ENCODE measurements at places on chromosomes 13 and 19.

DNA sequence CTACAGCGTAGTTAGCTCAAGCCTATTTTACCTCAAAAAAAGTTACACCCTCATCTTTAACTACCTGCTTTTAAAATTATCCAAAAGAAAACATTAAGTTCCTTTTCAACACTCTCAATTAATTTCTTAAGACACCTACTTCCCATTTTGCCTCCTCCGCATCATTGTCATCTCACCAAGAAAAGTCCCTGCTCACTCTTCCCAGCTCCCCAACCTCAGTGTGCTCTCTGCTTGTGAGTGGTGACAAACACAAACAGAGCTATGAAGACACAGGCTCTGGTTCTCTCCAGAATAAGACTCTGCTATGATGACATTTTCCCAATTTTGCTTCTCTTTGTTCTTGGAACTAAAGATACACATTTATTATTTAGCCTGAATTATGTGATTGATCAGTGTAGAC is 385.1 kb upstream of the HTR2A start:
- no peak for DNase-seq

GRCh38 chr19:40266119-40266518 is 19.0 kb downstream of the AKT2 start:
- no peak for DNase-seq

GRCh38 chr19:13163609-13164342 is 13.6 kb downstream of the IER2 start:
- DNase-seq: peak; percentile 67

DNA sequence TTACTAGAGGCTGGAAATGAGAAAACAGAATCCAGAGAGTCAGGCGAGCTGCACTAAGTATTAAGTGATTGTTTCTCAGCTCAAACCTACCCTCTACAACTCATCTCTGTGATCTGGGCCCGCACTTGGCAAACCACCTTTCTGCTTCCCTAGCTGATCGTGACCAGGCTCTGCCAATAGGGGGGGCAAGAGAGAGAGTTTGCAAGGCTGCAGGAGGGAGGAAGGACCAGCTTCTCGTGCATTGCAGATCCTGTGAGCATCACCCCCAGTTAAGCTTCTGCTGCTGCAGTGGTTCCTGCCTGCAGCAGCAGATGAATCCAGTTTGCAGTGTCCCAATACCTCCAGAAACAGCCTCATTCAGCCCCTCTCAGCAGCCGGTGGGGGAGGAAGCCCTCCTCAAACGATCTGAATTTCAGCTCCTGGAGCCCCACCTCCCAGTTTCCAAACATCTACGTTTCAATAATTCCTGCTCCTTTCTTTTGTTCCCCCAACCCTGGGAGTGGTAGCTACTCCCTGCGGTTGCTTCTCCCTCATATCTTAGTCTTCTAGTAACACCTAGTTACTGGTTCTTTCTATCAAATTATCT is 20.0 kb downstream of the XRCC1 start:
- peak; percentile 85 for DNase-seq

GRCh38 chr19:13078381-13078780 is 24.3 kb downstream of the LYL1 start:
- no peak for DNase-seq

GRCh38 chr13:83085186-83085900 is 796.9 kb downstream of the SLITRK1 start:
- DNase-seq: no peak

DNA sequence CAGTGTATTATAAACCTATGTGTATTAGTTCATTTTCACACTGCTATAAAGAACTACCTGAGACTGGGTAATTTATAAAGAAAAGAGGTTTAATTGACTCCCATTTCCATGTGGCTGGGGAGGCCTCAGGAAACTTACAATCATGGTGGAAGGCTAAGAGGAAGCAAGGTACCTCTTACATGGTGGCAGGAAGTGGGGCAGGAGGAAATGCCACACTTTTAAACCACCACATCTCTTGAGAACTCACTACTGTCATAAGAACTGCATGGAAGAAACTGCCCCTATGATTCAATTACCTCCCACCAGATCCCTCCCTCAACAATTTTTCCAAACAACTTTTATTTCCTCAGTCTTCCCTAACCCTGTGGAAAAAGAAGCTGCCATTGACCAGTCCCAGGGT is 14.5 kb upstream of the TPP2 start:
- DNase-seq: no peak

GRCh38 chr13:59099182-59099974 is 1064.3 kb downstream of the DIAPH3 start:
- DNase-seq: no peak

DNA sequence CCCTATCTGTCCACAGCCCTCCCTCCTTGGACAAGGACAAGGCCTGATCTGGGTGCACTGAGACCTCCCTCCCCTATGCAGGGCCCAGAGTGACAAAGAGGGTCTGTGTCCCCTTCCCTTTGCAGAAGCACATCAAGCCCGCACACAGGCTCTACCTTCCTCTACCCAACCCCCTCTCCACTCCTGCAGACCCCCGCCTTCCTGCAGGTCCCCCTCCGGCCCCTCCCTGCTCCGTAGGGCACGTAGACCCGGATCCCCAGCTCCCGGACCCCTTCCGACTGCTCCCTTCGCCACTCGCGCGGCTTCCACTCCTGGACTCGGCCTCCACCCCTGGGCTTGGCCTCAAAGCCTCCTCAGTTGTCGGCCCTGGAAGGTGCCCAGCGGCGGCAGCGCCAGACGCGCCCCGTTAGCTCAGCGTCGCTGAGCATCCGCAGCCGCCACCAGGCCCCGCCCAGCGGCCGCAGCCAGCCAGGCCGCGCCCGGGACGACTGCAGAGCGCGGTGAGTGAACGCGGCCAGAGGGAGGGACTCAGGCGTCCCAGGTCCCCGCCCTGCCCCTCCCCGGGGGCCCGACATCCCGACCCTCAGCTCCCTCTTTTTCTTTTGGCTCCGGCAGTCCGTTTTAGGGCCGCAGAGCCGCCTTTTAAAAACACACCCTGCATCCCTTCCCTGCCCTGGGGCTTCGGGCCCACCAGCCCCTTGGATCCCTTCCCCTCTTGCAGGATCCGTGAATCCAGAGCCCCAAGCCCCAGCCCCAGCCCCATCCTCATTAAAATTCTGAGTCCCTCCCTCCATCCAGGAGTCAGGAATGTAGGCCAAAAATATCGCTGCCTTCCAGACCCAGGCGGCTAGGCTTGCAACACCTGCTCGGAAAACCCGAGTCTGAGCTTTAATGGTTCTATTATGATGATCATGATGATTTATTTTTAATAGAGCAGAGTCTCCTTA is 1.5 kb upstream of the MYADM start:
- peak; percentile 80 for DNase-seq
